ENCODE measurements at places on chromosomes 1 and 21.

DNA sequence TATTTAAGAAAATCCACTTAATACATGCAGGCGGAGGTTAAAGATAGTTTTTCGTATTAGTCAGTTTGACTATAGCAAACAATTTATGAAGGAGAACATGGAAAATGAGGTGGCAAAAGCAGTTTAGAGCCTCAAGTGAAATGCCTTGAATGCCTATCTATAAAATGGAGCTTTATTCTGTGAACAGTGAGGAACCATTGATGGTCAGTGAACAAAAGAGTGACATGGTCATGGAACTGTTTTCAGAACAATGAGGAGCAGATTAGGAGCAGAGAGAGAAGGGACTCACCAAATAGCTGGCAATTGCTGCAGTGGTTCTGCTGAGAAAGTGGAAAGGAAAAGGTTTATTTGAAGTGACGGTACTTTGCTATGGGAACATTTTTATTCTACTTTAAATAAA, 299.8 kb downstream of the DUSP10 start:
- no peak for DNase-seq

DNA sequence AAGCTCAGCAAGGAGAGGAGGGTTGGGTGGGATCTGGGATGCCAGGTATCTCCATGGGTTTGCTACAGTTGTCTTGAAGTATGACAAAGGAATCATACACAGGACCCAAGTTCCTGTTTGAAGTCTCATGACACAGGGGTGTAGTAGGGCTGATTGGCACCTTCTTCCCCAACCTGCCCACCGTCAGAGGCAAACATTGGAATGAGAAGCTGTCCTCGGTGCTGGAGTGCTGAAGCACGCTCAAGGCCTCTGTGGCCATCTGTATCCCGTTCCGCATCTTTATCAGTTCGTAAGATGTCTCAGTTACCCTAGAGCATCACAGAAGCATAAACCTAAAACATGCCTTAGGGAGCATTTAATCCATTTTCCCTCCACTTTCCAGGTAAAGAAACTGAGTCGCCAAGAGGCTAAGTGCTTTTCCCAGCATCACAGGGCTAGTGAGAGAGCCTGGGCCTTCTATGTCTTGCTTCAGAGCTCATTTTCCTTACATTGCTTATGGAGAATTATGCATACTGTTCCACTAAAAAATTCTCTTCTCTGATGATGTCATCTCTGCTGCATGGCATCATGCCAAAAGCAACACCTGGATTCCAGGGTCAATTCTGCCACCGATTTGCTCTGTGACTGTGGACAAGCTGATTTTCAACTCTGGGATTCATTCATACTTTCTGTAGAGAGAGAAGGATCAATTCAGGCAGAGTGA, 34.2 kb downstream of the VWA5B1 start:
- no peak for DNase-seq

DNA sequence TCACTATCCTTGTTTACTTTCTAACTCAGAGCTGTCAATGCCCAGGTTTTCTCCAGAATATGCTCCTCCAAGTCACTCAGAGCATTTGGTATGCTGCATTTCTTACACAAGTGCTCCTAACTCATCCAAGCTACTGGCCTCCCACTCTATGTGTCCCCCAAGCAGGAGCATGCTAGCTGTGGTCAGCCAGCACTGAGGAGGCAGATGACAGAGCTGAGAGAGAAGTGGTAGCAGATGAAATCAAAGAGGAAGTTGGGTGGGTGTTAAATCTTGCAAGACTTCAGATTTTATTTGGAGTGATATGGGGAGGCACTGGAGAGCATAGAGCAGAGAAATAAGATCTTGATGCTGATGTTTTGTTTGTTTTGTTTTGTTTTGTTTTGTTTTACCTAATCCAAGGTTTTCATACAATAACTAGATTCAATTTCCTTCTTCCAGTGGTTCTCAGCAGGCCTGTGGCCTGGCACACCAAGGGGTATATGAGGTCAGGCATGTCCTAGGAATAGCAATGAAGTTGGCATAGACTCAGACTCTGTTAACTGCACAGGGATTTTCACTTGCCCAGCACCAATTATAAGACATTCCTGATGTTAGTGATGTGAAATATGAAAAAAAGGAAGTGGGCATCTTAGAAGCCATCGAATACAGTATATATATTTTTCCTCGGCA, 3.1 kb upstream of the PGBD5 start:
- DNase-seq, result no peak

DNA sequence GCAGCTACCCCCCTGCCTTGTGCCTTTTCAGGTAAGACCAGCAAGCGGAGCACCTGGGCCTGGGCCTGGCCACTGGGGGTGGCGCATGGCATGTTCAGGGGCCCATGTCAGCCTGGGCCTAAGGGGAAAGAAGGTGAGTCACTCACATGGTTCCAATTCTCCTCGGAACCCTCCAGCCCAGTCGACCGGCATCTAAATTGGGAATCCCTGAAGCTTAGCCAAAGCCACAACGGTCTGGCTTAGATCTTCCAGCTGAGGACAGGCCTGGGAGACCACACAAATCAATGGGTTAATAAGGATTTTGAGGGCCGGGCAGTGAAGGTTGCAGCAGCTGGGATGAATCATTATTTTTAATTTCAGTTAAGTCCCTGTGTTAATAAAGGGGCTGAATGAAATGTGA, 145.1 kb upstream of the SMYD2 start:
- DNase-seq, result no peak

DNA sequence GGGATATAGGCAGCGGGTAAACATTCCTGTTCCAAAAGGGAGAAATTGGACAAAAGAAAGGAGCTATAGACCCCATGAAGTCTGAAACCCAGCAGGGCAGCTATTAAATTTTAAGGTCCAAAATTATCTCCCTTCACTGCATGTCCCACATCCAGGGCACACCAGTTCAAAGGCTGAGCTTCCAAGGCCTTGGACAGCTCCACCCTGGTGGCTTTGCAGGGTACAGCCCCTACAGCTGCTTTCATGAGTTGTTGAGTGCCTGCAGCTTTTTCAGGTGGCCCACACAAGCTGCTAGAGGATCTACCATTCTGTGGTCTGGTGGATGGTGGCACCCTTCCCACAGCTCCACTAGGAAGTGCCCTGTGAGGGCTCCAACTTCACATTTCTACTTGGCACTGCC, 662.5 kb upstream of the PKN2 start:
- no peak for DNase-seq

GRCh38 chr1:80910426-80910825, 890.3 kb upstream of the ADGRL2 start:
- DNase-seq, result no peak

DNA sequence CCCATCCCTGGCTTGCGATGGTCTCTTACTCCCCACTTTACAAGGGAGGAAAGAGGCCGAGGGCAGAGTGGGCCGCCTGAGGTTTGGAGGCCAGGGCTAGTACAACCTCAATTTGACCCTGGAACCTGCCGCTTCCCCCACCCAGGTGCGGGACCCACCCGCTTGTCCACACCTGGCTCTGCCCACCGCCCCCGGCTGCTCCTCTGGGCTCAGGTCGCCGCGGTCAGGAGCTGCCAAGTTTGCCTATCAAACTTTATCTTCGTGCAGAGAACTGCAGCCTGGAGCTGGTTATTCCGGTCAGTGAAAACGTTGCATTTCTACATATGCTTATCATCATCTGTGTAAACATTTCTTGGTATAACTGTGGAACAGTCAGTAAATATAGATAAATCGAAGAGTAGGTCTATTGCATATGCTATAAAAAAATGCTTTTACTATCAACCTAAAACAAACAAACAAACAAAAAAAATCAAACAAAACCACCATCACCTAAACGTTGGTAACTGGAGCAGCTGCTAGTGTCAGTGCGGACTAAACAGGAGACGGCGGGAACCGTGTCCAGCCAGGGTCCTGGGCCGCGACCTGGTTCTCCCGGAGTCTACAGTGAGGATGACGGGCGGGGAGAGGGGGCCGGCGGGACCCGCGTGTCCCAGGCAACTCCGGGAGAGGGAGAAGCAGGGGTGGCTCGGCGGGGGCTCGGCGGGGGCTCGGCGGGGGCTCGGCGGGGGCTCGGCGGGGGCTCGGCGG, 906 bp upstream of the ADARB1 start:
- no peak for DNase-seq

DNA sequence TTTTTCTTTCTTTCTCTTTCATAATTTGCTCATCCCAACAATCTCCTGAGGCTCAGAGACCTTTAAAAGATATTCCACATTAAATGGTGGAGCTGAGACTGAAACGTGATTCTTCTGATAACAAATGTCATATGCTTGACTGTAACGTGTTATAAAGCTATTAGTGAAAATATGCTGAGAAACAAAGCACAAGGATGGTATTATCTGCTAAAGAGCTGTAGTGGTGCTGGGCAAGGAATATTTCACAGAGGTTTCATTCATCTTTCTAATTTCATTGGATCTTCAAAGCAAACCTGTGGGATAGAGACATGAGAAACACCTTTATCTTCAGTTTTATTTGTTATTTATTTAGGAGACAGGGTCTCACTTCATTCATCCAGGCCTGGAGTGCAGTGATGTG, 98.1 kb upstream of the WLS start:
- DNase-seq, result no peak

GRCh38 chr1:225565847-225566246, 87.1 kb downstream of the ENAH start:
- no peak for DNase-seq

DNA sequence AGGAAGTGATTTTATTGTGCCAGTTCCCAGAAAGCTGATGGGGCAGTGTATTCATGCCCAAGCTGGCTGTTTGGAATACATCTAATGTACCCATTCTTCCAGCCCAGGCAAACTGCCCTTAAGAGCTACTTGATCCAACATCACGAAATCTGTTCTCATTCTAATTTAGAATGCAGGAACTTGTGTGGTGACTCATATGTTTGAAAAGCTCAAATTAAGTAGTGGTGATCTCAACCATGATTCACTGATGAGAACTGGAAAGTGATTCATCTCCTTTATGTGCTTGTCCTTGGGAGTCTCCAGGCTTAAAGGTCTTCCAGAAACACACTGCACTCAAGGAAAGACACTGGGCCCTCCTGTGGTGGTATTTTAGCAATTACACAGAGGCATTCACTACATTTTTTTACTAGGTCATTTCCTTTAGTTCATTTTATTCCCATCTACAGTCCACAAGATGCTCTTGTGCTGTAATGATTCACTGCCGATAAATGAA, 65.4 kb downstream of the RPE65 start:
- no peak for DNase-seq

GRCh38 chr1:92563457-92564216, 76.9 kb upstream of the GFI1 start:
- DNase-seq, result no peak

DNA sequence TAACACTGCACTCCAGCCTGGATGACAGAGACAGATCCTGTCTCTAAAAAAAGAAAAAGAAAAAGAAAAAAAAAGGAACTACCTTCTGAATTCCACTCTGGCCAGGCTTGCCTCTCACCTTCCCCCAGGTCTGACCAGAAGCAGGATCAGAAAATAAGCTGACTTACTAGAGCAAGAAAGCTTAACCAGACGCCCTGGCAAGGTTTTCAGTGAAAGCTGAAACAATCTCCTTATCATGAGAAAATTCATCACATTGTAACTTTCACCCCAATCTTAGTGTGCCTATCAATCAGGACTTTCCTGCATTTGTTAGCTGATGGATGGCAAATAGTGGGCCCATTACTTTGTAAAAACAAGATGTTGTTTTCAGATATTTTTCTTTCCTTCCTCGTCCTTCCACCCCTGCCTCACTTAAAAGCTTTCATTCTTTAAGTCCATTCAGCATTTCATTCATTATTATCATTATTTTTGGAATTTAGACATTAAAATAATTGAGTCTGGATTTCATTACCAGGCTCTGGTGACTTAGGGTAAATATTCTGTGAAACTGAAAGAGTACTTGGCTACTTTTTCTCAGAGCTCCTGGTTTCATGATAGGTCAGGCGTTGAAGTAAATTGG, 96.5 kb upstream of the CD34 start:
- no peak for DNase-seq

GRCh38 chr1:54355931-54356679, 50.1 kb downstream of the SSBP3 start:
- no peak for DNase-seq

- DNase-seq, result no peak
Measured at GRCh38 chr1:230465691-230466090, 39.6 kb upstream of the PGBD5 start.

GRCh38 chr1:2300851-2301606, 72.9 kb downstream of the SKI start:
- DNase-seq, result peak; percentile 97

DNA sequence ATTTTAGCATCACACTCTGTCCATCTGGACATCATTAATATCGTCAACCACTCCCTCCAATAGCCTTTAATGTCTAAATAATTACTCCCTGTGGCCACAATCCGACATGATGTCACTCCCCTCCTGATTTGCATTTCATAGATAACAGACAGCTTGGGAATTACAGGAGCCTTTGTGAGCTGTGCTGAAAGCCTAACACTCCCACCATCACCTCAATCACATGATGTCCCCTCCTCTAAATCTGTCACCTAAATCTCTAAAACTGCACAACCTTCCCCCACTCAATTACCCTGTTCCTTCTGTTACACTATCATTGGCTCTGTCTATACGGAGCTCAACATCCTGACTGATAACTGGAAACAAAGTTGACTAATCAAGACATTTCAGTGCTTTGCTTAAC, 14.3 kb downstream of the NHLH2 start:
- no peak for DNase-seq

GRCh38 chr1:78561856-78562255, 58.4 kb upstream of the IFI44L start:
- DNase-seq, result no peak

- DNase-seq, result peak; percentile 45
Measured at GRCh38 chr1:52632732-52633290, at the start of gene SHISAL2A. SHISAL2A (plus strand) TSS chr1:52633168; CDS start chr1:52633494, 326 bp downstream.

- no peak for DNase-seq
Measured at GRCh38 chr1:110440877-110441276, 10.1 kb upstream of the PROK1 start.

DNA sequence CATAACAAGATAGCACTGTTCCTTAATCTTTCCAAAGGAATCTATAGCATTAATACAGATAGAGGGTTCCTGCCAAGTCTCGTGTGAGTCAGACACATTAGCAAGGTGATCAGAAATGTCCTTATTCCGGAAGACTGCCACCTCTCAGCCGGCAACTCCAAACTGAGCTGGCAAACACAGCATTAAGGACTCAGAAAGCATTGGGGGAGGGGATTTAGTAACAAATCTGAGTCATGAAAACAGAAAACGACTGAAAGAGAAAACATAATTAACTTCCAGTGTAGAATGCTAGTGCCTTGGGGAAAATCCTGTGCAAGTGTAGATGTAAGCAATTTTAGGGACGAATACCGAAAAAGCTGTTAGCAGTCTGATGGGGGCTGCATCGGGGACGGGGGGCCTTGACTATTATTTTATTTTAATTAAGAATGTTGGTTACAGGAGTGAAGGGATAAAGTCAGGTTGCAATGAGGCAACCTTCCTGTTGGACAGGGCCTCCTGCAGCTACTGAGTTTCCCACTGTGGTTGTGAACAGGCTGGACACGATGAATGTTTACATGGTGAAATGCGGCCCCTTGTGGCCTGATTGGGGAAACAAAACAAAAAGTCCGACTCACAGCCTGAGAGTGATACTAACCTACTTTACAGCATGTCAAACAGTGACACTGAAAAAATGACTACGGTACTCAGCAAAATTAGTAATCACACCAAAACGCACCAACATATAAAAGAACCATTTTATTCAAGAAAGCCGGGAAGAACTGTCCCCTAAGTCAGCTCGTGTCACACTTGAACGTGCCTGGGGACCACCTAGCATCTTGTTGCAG, 20.7 kb downstream of the MIS18A start:
- DNase-seq, result no peak
